ENCODE measurements at places on chromosomes 12 and 14. TPM values are rescaled to one million over a fixed set of nuclear protein-coding genes. Genes with fewer than 3 reads are reported as not detected.

Gene SYT1
- under 0.01 TPM for total RNA-seq

Gene MYF6
- total RNA-seq = not detected

Gene PROX2
- not detected for total RNA-seq

Gene EPYC
- not detected for total RNA-seq

Gene CPNE6
- total RNA-seq = not detected

Gene KRT6B
- total RNA-seq = not detected

Gene LPAR5
- 1.3 TPM for total RNA-seq

Gene WNT5B
- total RNA-seq = 15.2 TPM

Gene SLC15A4
- 37.5 TPM for total RNA-seq

Gene CYP27B1
- total RNA-seq = 1.0 TPM

Gene HOXC10
- total RNA-seq = not detected

Gene EIF2S3B
- 3.2 TPM for total RNA-seq

Gene BDKRB1
- total RNA-seq = not detected

Gene MYH6
- total RNA-seq = 0.37 TPM

Gene C12orf54
- not detected for total RNA-seq

Gene GTF2H3
- 2.9 TPM for total RNA-seq

Gene DDHD1
- 21.4 TPM for total RNA-seq

Gene ART4
- not detected for total RNA-seq

Gene TMPRSS12
- total RNA-seq = not detected

Gene CFAP54
- total RNA-seq = not detected

Gene RNASE13
- not detected for total RNA-seq

Gene PTPRQ
- not detected for total RNA-seq

Gene PRH2
- not detected for total RNA-seq

Gene PARPBP
- 2.7 TPM for total RNA-seq

Gene TPI1
- 313 TPM for total RNA-seq

Gene CCDC175
- total RNA-seq = not detected

Gene OTX2
- total RNA-seq = not detected

Gene MOAP1
- 31.2 TPM for total RNA-seq

Gene IAPP
- total RNA-seq = not detected

Gene CLEC6A
- total RNA-seq = not detected

Gene SP7
- total RNA-seq = not detected

Gene TBX3
- total RNA-seq = 9.4 TPM

Gene MDGA2
- not detected for total RNA-seq

Gene CCDC38
- total RNA-seq = not detected

Gene FOXG1
- total RNA-seq = not detected

Gene CLEC7A
- 0.87 TPM for total RNA-seq

Gene COA8
- total RNA-seq = 14.9 TPM

Gene TXNDC16
- 5.8 TPM for total RNA-seq

Gene PPP1CC
- total RNA-seq = 44.9 TPM

Gene LRP1-AS
- not detected for total RNA-seq

Gene PLCZ1
- total RNA-seq = not detected

Gene BTBD6
- total RNA-seq = 28.8 TPM

Gene SIX6
- total RNA-seq = not detected

Gene GPRC5A
- 39.5 TPM for total RNA-seq

Gene ENDOU
- total RNA-seq = not detected

Gene DEPDC4
- total RNA-seq = 3.1 TPM

Gene GLI1
- 4.0 TPM for total RNA-seq

Gene OR6C2
- total RNA-seq = not detected

Gene KRT77
- total RNA-seq = not detected

Gene NRXN3
- 16.9 TPM for total RNA-seq
